ENCODE measurements at places on chromosomes 7 and 10. TPM values are rescaled to one million over a fixed set of nuclear protein-coding genes. Genes with fewer than 3 reads are reported as not detected.

- no peak for DNase-seq
- H3K4me3 ChIP-seq, result no peak overlapping the region
- H3K36me3 ChIP-seq, result no peaks in the 10 kb centered on the region
- no peak overlapping the region for H3K27ac ChIP-seq
- no peaks in the 10 kb centered on the region for H3K27me3 ChIP-seq
Measured at GRCh38 chr7:151825721-151826120, 51.2 kb downstream of the PRKAG2 start.

DNA sequence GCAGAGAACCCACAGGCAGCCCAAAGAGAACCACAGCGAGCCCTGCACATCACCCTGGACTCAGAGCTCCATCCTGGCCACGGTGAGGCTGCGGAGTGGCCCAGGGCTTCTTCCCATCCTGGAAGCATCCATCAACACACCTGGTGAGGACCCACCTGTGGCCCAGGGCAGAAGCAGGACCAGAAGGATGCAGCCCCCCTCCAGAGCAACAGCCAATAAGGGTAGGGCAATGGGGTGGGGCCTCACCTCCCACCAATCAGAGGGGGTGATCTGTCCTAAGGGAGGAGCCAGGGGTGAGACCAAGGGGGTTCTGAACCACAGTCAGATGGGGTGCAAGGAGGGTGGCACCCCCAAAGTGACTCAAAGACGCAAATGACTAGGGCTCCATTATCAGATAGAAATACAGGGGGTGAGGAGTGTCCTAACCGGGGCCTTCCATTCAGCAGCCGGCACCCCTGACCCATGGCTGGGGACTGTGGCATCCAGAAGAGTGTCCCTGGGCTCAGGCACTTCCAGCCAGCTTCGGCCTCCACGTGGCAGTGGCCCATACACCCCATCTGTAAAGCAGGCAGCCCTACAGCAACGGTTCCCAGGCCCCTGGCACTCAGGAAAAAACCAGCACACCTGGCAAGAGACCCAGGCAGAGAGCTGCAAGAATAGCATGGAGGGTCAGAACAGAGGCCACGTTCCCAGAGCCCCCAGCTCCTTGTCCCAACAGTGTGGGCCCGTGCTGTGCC, 36.9 kb downstream of the STK32C start:
- no peak overlapping the region for H3K4me3 ChIP-seq
- H3K27me3 ChIP-seq, result no peaks in the 10 kb centered on the region
- no peaks in the 10 kb centered on the region for H3K36me3 ChIP-seq

DNA sequence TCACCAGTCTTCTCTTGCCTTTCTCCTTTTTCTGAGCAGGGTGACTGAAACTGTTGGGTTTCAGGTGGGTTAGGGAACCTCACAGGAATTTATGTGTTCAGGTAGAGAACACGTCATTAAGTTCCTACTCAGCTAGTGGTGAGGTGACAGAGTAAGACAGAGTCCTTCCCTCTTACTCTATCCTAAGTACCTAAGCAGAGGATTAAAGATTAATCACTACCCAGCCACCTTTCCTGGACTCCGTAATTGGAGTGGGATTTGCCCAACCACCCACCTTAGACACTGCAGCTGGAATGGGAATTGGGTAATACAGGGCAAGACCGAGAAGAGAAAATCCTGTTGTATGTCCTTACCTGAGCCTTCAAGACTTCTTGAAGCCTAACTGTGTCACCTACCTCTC, 158.1 kb downstream of the LRRC4 start:
- H3K36me3 ChIP-seq, result no peaks in the 10 kb centered on the region
- no peak overlapping the region for H3K27ac ChIP-seq
- no peak for DNase-seq
- H3K4me3 ChIP-seq, result no peak overlapping the region

Gene CYP2C19
- total RNA-seq, result not detected

GRCh38 chr10:93541402-93542357, 24.8 kb upstream of the FFAR4 start:
- H3K27ac ChIP-seq, result no peak overlapping the region
- H3K4me3 ChIP-seq, result no peak overlapping the region
- no peaks in the 10 kb centered on the region for H3K27me3 ChIP-seq
- peaks cover 4% of the 10 kb centered on the region for H3K4me1 ChIP-seq
- peak; percentile 44 for DNase-seq
- H3K36me3 ChIP-seq, result no peaks in the 10 kb centered on the region

All from body of pancreas (tissue), 4 donors.